ENCODE measurements at places on chromosomes 1 and 21.

DNA sequence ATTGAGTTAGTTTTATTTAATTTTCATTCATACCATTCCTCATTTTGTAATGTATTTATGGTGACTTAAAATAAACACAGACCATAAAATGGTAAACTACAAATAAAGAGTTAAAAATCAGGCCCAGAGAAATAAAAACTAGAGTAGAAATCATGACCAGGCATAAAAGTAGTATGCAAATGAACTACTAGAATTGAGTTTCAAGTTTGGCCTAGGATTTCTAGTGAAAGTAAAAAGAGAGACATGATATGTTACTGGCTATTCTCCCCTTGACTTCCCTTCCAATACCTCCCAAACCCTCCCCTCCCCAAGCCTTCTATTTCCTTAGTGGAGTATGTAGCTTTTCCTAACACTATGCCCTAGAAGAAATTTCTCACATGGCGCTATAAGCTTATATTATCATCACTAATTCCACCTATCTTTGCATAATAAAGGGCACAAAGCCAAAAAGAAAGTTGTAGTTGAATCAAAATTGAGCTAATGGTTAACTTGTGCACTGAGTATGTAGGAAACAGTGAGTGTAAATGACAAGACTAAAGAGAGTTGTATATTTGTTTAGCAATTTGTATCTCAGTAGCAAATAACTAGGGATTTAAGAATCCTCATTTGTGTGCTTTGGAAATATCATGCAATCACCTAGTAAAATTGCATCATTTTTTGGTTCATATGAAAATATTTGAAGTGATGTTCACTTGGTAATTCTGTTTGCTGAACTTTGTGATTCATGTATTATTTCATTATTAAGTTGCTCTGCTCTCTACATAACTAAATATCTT, 29.7 kb upstream of the CDC14A start:
- peak; percentile 65 for DNase-seq

- no peak for DNase-seq
Observed at GRCh38 chr21:30953605-30954004, 72.2 kb upstream of the KRTAP11-1 start.

DNA sequence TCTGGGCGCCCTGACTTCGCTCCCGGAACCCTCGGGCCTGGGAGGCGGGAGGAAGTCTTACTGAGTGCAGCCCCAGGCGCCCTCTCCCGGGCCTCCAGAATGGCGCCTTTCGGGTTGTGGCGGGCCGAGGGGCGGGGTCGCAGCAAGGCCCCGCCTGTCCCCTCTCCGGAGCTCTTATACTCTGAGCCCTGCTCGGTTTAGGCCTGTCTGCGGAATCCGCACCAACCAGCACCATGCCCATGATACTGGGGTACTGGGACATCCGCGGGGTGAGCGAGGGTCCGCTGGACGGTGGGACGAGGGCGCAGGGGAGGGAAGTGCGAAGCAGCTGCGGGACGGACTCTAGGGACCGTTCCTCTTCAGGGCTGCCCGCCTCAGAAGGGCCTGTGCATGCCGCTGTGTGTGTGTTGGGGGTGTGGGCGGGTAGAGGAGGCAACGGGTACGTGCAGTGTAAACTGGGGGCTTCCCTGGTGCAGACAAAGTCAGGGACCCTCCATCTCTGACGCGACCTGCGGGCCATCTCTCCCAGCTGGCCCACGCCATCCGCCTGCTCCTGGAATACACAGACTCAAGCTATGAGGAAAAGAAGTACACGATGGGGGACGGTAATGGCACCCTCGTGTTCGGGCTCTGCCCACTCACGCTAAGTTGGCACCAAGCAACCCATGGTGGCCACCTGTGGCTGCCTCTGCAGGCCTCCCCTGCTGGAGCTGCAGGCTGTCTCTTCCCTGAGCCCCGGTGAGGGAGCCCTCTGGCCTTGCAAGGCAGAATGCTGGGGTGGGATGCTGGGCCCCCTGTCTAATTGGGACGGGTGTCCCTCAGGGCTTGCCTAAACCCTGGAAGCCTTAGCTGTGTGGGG, at the start of gene GSTM1:
Gene GSTM1, plus strand, starts transcription at position 177 of the 859 bp plus-strand sequence. Its CDS starts 57 bp downstream, at position 234.
- peak; percentile 80 for DNase-seq

DNA sequence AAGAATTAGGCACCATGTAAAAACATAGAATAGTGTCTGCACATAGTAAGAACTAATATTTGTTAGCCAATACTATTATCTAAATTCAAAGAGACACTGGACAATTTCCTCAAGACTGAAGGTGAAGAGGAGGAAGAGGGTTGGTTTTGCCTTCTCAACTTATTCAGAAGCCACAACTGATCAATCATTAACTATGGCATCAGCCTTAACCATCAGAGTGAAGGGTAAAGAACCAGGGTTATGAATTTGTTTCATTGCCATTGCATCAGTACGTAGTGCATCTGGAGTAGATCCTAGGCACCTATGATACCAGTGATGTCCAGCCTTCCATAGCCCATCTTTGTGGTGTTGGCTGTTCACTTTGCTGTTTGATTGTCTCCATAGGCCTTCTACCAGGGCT, 421.7 kb upstream of the DEPDC1 start:
- no peak for DNase-seq

DNA sequence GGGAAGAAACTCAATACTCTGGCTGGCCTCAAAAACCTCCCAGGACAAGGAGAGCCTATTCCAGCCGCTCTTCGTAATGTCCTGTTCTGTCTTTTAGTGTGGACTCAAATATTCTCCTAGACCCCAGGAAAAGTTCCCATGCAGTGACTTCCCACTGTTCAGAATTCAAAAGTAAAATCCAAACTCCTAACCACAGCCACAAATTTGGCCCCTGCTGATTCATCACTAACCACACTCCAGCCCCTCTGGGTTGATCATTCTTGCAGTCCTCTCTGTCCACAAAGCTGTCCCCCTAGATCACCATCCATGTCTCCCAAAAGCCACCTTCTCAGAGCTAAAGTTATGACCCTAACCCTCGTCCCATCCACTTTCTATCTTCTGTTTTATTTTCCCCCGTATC, 5.1 kb downstream of the CTNNBIP1 start:
- DNase-seq: peak; percentile 67

DNA sequence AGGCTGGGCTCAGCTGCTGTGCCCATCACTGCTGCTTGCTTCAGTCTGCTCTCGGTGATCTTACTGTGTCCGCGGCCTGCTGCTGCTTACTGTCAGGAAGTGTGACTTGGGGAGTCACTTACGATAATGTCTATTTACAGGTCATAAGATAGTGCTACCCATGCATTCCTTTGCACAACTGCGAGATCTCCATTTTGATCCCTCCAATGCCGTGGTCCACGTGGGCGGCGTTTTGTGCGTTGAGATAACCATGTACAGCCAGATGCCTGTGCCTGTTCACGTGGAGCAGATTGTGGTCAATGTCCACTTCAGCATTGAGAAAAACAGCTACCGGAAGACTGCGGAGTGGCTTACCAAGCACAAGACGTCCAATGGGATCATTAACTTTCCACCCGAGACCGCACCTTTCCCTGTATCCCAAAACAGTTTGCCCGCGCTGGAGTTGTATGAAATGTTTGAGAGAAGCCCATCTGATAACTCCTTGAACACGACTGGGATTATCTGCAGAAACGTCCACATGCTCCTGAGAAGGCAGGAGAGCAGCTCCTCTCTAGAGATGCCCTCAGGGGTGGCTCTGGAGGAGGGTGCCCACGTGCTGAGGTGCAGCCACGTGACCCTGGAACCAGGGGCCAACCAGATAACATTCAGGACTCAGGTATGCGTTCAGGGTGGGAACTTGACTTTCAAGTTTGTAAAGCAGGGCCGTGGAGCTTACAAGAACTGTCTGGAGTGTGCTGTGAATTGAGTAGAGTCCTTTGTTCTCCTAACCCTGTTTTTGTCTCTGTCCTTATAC, 24.4 kb upstream of the PWP2 start:
- no peak for DNase-seq

DNA sequence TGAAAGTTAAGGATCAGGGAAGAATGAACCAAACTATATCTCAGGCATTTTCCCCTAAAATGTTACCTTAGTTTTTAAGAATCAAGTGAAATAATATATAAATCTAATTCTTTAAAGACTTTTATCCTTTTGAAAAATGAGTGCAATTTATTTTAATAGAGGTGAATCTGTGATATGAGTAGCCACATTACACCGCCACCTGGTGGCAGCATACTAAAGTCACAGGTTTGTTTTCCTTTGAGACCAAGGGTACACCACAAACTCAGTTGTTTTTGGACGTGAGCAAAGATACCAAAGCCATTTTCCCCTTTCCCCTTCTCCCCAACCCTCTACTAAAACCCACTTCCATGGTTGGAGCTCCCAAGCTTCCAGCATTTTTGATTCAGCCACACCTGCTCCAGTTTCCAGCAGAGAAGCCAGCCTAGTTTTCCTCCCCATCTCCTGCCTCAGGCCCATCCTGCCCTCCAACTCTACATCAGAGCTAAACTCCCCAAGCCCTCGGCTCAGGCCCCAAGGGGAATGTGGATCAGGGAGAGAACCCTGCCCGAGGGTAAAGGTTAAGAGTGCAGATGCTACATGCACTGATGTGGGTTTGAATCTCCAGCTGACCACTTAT, 22.9 kb upstream of the LDLRAP1 start:
- peak; percentile 66 for DNase-seq

DNA sequence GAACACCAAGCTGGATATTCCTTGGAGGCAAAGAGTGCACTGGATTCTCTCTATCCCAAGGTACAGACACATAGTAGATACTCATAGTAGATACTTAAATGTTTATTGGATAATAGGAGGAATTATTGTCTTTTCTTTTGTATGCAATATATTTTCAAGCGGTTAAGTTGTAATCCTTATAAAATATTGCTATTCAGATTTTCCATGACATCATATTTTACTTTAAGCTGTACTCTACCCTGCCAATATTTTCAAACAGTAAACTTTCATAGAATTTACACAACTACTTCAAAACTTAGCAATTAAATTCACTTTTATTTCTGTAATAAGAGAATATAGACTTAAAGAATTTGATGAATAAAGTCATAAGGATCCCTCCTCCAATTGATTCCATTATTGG, 546.5 kb upstream of the CAMK1G start:
- no peak for DNase-seq

DNA sequence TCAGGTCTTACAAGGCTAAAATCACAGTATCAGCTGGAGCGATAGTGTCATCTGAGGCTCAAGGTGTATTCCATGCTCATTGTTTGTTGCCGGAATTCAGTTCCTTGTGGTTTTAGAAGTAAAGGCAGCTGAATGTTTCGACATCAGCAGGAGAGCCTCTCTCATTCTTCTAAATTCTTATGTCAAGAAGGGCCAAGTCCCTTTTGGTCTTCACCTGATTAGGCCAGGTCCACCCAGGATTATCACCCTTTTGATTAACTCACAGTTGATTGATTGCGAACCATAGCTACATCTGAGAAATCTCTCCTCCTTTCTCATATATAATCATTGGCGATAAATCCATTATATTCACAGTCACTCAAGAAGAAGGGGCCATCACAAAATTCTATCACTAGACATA, 806.7 kb upstream of the PRMT6 start:
- no peak for DNase-seq

DNA sequence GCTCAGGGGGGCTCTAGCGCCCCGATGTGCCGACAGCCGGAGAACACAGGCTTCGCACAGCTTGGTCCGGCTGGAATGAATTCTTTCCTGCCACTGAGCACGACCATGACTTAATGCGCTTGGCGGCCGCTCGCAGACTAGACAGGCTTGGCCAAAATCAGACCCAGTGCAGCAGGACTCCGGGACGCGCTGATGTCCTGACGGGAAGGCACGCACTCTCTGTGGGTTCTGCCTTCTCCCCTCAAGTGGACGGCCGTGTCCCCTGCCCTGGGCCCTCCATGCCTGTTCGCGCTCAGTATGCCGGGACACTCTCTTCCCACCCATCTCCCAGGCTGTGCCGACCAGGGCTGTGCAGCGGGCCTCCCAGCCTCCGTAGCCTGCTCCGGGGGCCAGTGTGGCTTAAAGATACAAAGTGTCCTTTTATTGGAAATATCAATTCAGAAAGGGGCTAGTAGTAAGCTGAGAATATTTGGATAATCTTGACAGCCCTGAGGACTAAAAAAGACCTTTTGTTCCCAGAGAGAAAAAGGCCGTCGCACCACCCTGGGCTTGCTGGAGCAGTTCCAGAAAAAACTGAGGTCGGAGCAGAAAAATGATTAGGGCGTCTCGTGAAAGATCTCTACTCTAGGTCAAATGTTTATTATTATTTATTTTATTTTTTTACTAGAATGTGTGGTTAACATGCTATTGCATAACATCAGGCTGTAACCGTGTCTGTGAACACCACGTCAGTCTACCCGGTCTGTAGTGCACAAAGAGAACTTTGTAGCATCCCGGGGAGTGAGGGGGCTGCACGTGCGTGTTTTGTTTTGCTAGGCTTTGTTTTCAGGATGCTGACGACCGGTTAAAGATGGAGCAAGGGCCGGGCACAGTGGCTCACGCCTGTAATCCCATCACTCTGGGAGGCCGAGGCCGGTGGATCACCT, 88.1 kb upstream of the ARHGEF16 start:
- no peak for DNase-seq

DNA sequence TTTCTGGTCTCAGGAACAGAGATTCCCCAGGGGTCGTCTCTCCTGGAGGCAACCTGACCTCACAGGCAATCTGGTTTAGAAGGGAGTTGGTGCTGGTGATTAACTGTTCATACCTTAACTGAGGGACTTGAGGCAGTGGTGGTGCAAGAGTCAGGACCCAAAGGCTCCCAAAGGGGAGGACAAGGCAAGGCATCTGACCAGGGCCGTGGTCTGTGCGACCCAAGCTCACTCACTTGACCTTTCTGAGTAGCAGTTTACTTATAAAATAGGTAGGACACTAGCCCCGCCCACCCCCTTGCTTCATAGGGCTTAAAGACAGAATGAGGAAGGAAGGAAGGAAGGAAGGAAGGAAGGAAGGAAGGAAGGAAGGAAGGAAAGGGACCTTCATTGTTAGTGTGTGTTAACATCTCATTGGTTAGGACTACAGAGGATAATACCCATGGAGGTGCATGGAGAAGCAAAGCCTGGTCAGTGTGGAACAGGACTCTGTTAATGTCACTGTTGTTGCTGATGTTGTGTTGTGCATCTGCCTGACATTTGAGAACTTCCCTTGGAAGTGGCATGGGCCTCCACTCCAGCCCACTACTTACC, 4.6 kb upstream of the KCNA2 start:
- no peak for DNase-seq

DNA sequence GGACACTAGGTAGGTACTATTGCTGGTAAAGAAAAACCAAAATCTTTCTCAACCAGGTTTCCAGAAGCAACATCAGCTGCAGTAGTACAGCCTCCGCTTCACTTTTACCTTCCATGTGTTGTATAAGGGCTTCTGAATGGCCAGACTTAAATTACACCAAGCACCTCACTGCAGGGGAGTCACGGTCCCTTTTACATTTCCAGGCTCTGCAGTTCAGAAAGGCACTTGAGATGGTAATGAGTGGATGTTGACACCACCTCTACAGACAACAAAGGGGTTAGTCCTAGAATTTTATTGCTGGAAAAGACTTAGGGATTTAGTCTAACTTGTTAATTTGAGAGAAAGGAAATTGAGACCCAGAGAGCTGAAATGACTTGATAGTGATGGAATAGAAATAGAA, 12.0 kb upstream of the DUSP12 start:
- no peak for DNase-seq

DNA sequence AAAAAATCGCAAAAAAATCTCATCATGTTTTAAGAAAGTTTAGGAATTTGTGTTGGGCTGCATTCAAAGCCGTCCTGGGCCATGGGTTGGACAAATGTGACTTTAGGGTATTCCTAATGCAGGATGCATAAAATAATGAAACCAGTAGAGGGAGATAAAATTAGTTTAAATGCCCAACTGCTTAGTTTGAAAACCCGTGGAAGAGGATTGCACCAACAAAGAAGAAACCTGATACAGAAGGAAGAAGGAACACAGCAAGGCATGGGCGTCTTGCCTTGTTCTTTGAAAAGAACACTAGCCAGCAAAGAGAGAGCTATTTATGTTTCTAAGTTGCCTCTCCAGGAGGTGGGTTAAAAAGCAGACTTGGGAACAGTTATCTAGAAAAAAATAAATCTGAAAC, 37.9 kb downstream of the WDR3 start:
- DNase-seq: peak; percentile 50

All from fibroblast of skin of right biceps (primary cell).